ENCODE measurements at places on chromosomes 4 and X.

DNA sequence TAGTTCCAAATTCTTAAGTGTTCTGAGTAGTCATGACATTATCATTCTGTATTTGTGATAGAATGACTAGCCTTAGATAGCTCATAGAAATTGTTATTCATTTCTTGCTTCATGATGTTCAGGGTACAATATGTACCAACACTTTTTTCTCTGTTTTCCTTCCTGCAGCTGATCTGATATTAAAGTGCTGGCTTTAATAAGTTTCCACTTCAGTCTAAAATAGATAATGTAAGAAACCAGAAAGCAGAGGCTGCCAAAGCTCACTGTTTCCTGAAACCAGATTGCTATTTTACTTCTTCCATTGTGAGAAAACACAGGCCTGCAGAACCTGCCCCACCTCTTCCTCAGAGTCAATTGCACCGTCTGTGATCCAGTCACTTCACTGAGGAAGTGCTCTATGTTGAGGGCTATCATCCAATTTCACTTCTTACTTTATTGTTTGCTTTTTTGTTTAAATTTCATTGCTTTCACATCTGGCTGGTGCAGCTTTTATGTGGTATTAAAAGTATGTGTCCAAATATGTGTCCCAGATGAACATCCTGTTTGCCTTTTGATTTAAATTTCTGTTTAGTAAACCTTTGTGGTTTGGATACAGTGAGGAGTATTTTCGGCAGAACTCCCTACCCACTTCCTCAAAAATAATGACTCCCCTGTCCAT is 652.1 kb downstream of the ANKRD50 start:
- no peak for DNase-seq

- no peak for DNase-seq
Observed at GRCh38 chr4:81650606-81651242, 179.0 kb upstream of the RASGEF1B start.

GRCh38 chr4:41542526-41543275 is 4.7 kb downstream of the LIMCH1 start:
- DNase-seq, result no peak

DNA sequence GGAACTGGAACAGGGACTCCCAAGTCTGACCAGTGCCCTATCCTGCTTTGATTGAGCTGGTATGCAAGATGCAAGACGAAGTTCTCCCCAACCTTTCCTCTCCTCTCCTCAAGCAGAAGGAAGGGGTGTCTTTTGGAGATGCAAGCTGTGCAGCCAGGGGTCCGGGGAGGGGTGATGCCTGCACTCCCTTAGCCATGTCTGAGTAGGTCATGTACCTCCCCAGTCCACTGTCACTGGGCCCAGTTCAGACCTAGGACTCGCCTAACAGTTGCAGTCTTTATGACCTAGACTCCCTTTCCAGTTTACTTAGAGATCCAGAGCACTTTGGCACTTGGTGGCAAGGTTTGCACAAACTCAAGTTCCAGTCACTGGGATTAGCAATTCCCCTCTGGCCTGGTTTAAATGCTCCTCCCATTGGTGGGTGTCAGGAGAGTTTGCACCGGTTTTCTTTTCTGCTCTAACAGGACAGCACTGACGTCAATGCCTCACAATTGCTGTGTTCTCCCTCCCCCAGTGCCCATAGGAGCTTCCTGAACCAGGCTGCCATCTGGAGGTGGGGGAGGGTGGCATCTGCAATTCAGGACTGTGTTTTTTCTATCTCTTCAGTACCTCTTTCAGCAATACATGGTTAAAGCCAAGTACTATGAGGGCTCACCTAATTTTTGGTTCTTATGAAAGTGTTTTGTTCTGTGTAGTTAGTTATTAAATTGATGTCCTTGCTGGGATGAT is 782.2 kb downstream of the ARAP2 start:
- no peak for DNase-seq

GRCh38 chrX:146602246-146602645 is 207.3 kb upstream of the CXorf51B start:
- no peak for DNase-seq

DNA sequence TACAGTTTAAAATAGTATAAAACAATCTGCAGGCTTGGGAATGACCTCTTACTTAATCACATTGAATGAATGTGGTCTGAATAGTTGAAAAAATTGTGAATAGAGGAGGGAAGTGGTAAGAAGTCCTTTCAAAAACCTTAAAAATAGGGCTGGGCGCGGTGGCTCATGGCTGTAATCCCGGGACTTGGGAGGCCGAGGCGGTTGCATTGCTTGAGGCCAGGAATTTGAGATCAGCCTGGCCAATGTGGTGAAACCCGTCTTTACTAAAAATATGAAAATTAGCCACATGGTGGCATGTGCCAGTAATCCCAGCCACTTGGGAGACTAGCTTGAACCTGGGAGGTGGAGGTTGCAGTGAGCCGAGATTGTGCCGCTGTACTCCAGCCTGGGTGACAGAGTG is 36.5 kb downstream of the HERC3 start:
- no peak for DNase-seq

DNA sequence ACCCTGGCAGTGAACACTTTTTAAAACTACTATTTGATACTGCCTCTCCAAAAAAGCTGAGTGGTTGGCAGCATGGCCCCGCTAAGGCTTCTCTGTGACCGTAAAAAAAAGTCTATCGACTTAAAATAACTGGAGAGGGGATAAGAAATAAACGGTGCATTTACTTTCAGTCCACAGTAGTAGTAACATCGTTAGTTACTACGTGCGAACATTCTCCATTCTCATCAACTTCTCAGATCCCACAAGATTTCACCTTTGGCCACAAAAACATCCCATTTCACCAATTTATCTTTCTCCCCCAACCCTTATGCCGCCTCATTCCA is 524 bp upstream of the EXOSC9 start:
- no peak for DNase-seq

- no peak for DNase-seq
Observed at GRCh38 chr4:5888222-5889001, 4.5 kb downstream of the CRMP1 start.

GRCh38 chrX:154317391-154317995 is 21.9 kb downstream of the TKTL1 start:
- no peak for DNase-seq

DNA sequence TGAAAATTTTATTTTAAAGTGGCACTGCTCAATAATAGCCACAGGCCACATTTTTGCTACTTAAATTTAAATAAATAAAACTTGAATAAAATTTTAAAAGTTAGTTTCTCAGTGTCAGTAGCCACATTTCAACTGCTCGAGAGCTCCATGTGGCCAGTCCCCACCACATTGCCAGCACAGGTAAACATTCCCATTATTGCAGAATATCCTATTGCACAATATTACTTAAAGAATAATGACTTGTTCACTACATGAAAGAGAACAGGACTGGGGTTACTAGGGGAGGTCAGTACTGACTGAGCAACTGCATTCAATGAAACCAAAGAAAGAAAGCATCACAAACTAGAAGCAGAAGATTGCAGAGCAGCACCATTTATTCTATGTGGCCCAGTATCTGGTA is 2201.6 kb upstream of the TENM3 start:
- no peak for DNase-seq

DNA sequence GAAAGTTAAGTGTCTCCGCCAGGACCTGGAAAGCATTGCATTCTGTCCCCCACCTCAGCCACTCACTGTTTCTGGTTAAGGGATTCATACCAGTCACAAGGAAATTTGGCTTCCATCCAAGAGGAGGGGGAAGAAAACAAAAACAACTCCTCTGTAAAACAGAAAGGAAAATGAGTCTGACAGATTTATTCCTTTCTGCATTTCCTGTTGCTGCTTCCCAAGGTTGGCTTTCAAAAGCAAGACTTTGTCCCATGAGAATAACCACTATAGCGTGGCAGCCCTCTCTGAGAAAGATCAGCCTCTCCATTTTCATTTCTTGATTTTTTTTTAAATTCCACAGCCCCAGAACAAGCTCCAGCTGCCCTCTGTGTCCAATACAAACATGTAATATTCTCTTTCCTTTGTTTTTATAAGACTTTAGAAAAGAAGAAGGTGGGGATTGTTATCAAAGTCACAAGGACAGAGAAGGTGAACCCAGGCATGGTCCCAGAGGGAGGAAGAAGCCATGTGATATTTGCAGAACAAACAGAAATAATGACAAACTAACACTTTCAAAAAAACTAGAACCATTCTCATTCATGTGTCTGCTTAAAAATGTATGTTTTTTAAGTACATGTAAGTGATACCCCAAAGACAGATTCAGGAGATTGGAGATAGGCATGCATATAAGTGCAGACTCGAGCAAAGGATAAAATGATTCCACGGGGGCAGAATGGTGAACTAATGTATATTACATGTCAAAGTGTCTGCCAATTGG is 90.7 kb upstream of the DCLK2 start:
- no peak for DNase-seq

DNA sequence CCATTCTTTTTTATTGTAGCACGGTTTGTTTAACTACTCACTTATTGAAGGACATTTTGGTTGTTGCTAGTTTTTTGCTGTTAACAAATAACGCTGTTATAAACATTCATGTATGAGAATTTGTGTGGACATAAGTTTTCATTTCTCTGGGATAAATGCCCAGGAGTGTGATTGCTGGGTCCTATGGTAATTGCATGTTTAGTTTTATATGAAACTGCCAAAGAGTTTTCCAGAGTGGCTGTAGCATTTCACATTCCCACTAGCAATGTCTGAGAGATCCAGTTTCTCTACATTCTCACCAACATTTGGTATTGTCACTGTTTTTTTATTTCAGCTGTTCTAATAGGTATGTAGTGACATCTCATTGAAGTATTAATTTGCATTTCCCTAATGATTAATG is 66.8 kb downstream of the PLAC1 start:
- no peak for DNase-seq

DNA sequence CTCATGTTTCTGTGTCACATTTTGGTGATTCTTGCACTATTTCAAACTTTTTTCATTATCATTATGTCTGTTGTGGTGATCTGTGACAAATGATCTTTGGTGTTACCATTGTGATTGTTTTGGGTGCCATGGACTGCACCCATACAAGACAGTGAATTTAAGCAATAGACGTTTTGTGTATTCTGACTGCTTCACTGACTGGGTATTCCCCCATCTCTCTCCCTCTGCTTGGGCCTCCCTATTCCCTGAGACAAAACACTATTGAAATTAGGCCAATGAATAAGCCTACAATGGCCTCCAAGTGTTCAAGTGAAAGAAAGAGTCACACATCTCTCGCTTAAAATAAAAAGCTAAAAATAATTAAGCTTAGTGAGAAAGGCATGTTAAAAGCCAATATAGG is 60.2 kb downstream of the BANK1 start:
- DNase-seq, result no peak

DNA sequence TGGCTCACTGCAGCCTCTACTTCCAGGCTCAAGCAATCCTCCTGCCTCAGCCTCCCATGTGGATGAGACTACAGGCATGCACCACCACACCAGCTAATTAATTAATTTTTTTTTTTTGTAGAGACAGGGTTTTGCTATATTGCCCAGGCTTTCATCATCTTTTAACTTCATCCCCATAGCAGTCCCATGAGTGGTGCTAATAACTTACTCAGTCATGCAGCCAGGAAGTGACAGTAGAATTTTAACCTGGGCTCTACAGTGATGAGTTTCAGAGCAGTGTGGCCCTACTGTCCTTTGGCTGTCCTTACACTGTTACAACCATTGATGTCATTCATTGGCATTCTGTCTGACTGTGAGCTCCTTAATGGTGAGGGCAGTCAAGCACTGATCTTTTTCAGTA is 3.9 kb upstream of the OCIAD2 start:
- DNase-seq, result no peak

GRCh38 chr4:53693909-53694308 is 102.6 kb upstream of the LNX1 start:
- no peak for DNase-seq

GRCh38 chrX:72399816-72400215 is 94.1 kb upstream of the CITED1 start:
- DNase-seq, result no peak

DNA sequence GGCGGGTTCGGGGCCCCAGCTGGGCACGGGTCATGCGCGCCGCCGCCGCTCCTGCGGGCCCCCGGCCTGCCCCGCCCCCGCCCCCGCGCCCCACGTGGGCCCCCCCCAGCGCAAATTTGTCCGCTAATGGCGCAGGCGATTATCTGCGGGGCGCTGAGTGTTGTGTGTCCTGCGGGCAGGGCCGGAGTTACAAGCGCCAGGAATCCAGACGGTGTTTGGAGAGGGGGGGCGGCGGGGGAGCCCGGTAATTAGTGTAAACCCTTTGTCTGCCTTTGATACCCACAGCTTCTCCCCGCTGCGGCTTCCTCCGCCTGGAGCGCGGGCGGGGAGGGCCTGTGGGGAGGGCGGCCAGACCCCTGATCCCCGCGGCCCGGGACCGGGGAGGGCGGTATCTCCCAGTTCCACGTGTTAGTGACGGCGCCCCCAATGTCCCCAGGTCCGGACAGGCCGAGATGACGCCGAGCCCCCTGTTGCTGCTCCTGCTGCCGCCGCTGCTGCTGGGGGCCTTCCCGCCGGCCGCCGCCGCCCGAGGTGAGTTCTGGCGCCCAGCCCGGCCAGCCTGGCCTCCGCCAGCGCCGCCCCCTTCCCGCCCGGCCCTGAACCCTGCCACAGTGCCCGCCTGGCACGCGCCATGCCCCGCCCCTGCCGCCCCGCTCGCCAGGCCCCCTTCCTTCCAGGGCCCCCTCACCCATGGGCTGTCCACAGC is 761 bp downstream of the FGFRL1 start:
- peak; percentile 23 for DNase-seq

DNA sequence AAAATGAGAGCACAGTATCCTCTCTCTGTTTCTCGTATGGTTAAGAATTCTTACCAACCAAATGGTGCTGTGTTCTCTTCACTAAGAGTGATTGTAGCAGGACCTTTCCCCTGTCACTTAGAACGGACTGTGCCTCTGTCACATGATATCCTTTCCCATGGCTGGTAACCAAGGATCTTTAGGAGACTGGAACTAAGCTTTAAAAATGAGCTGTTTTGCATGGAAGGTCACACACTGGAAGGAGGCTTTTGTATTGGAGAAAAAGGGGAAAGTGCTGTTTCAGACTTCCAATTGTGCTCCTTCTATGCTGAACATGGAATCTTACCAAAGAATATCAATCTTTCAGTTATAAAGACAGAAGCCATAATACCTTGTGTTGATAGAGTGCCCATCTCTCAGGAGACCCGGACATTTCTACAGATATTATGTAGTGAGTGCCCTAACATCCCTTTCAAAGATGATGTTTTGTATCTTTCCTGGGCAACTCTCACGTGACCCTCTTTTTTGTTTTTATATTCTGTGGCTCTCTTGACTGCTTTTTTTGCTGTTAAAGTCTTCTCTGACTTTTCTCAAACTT is 148.6 kb downstream of the SLC4A4 start:
- DNase-seq, result no peak

All from CD4-positive, alpha-beta T cell treated with Interleukin-15 for 4 hours (primary cell).